ENCODE measurements at places on chromosomes 4 and X. TPM values are rescaled to one million over a fixed set of nuclear protein-coding genes. Genes with fewer than 3 reads are reported as not detected.
A peak's percentile ranks its signal among the peaks of the same experiment; 100 is the strongest.

The CLCN4 gene
- total RNA-seq = 18.2 TPM

The SMIM10 gene
- 2.4 TPM for total RNA-seq

The VCX2 gene
- total RNA-seq = not detected

The TMEM271 gene
- total RNA-seq = not detected

The NPY5R gene
- 9.7 TPM for total RNA-seq

The CENPVL1 gene
- total RNA-seq = 1.4 TPM

The TAF7L gene
- not detected for total RNA-seq

The GJB1 gene
- not detected for total RNA-seq

The CXCL11 gene
- not detected for total RNA-seq

The XG gene
- total RNA-seq = not detected

- DNase-seq = no peak
Observed at GRCh38 chr4:97432551-97432950, 710.7 kb downstream of the STPG2 start.

GRCh38 chr4:173181848-173182247 lies 13.2 kb downstream of the GALNT7 start:
- DNase-seq = peak; percentile 72

GRCh38 chr4:118857760-118858159 lies 21.8 kb upstream of the SEC24D start:
- no peak for DNase-seq

DNA sequence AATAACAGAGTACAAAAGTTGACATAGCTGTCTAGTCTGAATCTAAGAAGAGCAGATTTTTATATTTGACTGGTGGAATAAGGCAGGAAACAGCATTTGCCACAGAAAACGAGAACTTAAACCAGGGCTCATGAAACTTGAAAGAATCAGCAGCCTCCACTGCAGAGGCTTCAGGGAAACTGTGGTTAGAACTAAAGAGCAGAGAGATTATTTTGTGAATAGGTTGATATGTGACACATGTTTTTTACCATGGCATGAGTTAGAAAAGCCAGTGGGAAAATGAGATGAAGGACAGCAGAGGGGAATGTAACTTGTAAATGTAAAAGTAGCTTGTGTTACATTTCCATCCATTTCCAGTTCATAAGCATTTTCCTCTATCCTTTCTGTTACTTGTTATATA lies 63.7 kb upstream of the CAMK2D start:
- DNase-seq = no peak

- no peak for DNase-seq
Observed at GRCh38 chrX:154430479-154430878, 2.0 kb downstream of the ATP6AP1 start.

GRCh38 chrX:141811438-141811837 lies 26.7 kb upstream of the MAGEC3 start:
- no peak for DNase-seq

DNA sequence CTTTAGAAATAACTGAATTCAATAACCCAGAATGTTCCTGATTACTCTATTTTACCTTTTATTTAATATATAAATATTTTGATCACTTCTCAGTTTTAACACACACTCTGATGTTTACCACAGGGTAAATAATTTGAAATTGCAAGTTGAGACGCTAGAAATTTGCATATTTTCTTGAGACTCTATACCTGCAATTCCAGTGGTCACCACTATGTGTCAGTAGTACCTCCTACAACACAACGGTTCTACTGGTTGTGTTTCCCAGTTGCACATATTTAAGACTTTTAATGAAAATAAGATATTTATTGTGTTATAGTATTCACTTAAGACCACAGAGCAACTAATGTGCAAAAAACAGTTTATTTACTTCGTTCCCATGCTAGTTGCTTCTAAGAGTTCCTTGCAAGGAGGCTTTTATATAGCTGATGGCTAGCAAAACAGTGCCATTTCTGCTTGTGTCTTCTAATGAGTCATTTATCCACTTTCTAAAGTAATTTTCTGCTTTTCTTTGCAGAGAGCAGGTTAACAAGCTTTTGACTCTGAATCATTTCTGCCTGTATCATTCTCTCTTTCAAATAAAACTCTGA lies 98.9 kb upstream of the PDLIM3 start:
- DNase-seq = no peak

- DNase-seq = no peak
Observed at GRCh38 chrX:6694221-6694620, 159.3 kb upstream of the VCX3A start.

- peak; percentile 34 for DNase-seq
Observed at GRCh38 chrX:19342331-19342906, 1.3 kb upstream of the PDHA1 start.

GRCh38 chr4:110532901-110533589 lies 57.1 kb downstream of the ENPEP start:
- no peak for DNase-seq

- DNase-seq = no peak
Observed at GRCh38 chr4:103645991-103646390, 73.8 kb downstream of the TACR3 start.

DNA sequence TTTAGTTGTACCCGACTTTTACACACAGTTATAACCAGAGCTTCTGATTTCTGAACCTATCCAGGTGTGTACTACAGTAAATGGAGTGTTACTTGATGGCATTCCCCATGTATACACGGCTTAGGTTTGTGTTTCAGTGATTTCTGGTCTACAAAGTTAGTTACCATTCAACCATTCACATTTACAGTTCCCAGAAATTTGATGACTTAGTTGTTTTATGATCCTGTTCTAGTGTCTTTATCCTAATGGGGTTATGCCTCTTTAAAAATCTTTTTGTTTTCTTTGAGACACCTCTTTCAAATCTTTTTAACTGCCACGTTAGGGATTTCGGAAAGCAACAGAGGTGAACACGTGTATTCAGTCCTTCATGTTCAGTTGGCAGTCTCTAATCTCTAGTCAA lies 23.4 kb downstream of the CPEB2 start:
- no peak for DNase-seq

- DNase-seq = peak; percentile 75
Observed at GRCh38 chr4:14168919-14169318, 541.4 kb upstream of the BOD1L1 start.

DNA sequence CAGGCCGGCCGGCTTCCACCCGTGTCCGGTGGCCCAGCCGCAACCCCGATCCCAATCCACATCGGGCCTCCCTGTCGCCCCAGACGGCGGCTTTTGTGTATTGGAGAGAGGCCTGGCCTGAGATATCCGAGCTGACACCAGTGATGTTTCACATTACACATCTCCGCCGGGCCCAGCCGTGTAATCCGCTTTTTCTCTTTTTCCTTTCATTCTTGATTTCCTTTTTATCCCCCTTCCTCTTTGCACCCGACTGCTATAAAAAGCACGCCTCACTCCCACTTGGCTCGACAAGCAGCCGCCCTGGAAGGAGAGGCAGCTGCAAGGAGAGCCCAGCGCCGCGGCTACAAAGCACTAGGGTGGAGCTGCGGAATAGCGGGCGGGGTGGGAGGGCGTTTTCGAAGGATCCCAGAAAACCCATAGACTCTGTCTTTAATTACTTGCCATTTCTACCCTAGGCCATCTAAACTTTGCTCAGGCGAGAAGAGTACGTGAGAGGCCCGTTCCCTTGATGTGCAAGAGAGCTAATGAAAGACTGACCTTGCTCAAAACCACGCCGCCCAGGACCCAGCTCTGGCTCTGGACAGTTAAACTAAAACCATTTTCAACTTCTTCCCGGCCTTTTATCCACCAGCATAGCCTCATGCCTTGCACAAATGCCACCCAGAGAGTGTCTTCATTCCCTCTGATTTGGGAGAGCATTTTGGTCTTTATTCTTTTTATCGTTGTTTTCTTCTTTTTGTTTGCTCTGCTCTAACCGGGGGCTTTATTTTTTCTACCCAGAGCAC lies 3.2 kb downstream of the PITX2 start:
- no peak for DNase-seq

DNA sequence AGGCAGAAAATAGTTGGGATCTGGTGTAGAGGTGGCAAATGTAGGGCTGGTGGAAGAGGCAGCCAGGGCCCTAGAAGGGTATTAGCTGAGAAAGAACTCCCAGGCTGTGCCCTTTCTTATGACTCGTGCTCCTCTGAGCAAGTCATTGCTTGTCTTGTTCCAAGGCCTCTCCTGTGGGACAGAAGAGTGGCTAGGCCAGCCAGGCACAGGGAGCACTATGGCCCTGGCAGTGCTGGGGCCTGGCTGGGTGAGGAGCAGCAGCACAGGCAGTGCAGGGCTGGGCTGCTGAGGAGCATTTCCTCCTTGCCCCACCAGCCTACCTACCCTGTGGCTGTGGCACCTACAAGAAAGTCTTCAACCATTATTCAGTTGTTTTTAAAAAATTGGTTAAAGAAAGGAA lies 298.5 kb upstream of the NR3C2 start:
- DNase-seq = no peak

DNA sequence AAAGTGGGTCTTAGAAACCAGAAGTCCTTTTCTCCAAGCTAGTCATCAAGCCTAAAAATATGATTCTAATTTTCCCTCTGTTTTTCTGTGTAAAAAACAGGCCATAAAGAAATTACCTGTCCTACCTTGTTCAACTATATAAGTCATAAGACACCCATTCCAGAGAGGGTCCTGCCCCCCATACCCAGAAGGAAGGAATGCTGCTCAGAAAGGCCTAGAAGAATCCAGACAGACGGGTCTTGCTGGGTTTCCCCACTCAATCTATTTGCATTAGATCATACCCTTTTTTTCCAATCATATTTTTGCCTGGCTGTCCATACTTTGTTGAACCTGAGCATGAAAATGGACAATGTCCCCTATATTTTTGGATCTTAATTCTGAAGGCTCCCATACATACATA lies 16.3 kb upstream of the XAGE2 start:
- no peak for DNase-seq

DNA sequence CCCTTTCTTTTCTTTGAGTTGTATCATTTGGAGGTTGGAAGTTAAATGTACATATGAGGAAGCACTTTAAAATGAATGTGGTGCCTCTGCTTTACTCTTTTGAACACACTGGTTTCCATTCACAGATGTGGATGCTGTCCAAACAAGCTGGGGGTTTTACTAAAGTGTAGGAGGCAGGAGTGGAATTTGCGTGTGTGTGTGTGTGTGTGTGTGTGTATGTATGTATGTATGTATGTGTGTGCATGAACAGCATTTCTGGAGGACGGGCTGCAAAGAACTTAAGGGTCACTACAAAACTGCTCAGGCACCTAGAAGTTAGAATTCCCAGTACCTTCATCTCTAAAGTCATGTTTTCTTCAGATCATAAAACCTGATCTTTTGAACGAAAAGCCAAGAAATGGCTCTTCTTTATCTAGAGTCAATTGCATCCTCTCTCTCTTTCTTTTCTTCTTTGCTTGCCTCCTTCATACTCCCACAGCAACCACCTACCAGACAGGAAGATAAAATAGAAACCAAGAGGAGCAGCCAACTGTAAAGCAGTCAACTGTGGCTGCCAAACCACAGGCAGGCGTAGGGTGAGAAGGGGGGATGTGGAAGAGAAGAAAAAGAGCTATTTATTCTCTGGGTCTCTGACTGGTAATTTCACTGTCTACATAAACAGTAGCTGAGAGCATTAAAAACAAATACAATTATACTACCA lies 177.0 kb upstream of the RASGEF1B start:
- DNase-seq = peak; percentile 89

DNA sequence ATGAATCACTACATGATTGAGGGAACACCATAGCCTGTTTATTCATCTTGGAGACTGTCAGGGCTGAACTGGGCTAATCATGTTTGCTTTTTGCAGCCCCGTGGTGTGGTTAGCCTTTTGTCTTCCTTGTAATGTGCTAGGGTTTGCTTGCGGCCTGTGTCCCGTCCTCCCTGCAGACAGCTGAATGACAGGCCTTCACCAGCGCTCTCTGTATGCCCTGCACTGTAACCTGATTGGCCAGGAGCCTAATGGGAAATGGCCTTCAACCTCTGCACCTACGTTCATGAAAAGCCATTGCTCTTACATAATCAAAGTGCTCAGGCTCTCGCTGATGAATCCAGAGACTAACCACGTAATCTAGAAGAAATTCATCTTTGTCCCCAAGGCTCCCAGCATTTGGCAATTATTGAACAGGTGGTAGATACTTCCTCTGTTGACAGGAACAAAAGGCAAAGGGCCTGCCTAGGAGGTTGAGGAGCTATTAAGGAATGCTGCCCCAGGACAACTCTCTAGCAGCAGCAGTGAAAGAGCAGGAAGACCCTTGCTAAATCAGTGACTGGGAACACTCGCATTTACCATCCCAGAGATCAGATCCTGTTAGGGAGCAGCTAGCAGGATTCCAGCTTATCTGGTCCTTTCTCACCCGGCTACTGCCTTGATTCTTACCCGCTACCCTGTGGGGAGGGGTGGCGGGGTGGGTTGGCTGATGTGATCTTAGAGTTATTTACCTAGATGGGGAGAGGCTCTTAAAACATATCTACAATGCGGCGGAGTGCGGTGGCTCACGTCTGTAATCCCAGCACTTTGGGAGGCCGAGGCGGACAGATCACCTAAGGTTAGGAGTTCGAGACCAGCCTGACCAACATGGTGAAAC lies 42.3 kb upstream of the FAT1 start:
- no peak for DNase-seq

- no peak for DNase-seq
Observed at GRCh38 chrX:791479-792034, 161.0 kb downstream of the SHOX start.

DNA sequence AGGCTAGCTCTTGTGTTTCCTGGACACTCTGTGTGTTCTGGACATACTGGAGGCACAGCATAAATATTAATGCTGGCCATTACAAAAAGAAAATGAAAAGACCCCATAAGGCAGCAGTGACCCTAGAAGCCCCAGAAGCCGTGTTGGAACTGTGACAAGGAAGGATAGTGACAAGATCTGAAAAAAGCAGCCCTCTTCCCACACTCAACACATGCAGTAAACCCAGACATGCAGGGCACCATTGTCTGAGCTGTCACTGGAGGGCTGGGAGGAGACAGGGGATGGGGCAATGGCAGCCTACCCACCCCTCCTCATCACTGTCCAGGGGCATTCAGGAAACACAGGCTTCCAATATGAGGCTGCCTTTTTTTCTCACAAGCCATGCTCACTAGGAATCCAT lies 6.5 kb downstream of the TRIM2 start:
- no peak for DNase-seq

GRCh38 chr4:1727117-1728031 lies 6.1 kb downstream of the TACC3 start:
- peak; percentile 82 for DNase-seq

DNA sequence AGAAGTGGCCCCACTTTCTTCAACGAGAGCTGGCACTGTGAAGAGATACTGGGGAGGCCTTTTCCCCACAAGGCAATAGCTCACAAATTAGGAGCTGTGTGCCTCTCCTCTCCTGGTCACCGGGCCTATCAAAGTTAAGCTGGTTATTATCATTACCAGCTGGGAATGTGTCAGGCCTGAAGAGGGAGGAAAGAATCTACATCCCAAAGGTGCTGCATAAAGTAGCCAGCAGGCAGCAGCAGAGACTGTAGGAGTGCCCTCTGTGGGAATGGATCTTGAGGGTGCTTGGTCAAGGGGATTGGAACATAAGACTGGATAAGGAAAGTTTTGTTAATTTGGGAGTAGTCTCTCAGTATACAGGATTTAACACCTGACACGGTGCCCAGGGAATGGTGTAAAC lies 9.1 kb upstream of the TMPRSS11D start:
- no peak for DNase-seq

GRCh38 chrX:68832101-68832416 lies 3.2 kb downstream of the EFNB1 start:
- peak; percentile 53 for DNase-seq
